ENCODE measurements at places on chromosomes 1 and 21. TPM values are rescaled to one million over a fixed set of nuclear protein-coding genes. Genes with fewer than 3 reads are reported as not detected.

MANEAL gene
- 0.73 TPM for total RNA-seq

- no peak for DNase-seq
These were observed 19.9 kb downstream of the DHCR24 start for GRCh38 chr1:54866801-54867716.

HORMAD1 gene
- not detected for total RNA-seq

DNA sequence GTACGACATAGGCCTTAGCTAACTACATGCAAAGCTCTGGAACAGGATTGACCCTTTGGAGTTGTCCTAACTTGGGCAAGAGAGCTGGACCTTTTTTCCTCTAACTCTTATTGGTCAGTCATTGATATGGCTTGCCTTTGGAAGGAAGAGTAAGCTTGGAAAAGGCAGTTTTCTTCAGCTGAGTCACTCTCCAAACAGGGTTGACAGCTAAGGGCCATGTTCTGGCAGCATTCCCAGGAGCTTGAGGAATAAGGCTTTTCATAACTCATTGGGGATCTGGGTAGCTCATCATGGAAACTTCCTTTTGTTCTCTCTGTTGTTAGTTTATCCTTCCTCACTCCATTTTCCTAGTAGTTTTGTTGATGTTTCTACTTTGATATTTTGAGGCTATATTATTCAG lies 14.5 kb upstream of the ERRFI1 start:
- DNase-seq: no peak

DNA sequence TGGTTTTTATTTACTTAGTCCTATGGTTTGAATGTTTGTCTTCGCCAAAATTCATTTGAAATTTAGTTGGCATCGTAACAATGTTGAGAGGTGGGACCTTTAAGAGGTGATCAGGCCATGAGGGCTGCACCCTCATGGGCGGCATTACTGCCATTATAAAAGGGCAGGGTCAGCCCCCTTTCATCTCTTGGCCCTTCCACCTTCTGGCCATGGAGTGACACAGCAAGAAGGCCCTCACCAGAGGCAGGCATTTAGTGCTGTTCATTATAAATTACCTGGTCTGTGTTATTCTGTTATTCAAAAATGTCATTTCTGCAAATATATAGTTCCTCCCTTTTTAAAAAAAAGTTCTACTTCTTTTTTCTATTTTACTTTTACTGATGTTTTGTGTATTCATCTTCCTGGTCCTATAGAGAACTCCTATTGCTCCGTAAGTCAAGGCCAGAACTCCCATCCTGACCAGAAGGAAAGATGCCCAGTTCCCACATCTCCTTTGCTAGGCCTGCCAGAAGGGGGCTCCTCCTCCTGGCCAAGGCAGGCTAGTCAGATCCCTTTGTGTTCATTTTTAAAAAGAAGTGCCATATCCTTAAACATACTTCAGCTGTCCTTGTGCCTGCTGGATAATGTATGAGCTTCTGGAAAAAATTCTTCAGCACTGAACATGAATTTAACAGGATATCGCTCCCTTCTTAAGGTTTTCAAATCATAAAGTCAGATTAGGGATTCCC lies 10.0 kb upstream of the LBR start:
- no peak for DNase-seq

DNA sequence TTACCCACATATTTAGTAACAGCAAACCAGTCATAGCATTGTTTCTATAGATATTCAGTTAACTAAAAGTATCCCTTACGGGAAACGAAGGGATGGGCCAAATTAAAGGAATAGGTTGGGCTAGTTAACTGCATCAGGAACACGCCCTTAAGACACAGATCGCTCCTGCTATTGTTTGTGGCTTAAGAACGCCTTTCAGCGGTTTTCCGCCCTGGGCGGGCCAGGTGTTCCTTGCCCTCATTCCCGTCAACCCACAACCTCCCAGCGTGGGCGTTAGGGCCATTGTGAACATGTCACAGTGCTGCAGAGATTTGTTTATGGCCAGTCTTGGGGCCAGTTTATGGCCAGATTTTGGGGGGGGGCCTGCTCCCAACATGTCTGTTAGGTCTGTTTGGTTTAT lies 14.7 kb downstream of the TNFRSF18 start:
- no peak for DNase-seq

- no peak for DNase-seq
These were observed 29.1 kb downstream of the SERINC2 start for GRCh38 chr1:31441970-31442647.

GRCh38 chr1:152374451-152374850 lies 14.6 kb upstream of the FLG2 start:
- no peak for DNase-seq

GRCh38 chr1:200561856-200562214 lies 58.7 kb downstream of the KIF14 start:
- no peak for DNase-seq
